ENCODE measurements at places on chromosomes 7 and 10.

DNA sequence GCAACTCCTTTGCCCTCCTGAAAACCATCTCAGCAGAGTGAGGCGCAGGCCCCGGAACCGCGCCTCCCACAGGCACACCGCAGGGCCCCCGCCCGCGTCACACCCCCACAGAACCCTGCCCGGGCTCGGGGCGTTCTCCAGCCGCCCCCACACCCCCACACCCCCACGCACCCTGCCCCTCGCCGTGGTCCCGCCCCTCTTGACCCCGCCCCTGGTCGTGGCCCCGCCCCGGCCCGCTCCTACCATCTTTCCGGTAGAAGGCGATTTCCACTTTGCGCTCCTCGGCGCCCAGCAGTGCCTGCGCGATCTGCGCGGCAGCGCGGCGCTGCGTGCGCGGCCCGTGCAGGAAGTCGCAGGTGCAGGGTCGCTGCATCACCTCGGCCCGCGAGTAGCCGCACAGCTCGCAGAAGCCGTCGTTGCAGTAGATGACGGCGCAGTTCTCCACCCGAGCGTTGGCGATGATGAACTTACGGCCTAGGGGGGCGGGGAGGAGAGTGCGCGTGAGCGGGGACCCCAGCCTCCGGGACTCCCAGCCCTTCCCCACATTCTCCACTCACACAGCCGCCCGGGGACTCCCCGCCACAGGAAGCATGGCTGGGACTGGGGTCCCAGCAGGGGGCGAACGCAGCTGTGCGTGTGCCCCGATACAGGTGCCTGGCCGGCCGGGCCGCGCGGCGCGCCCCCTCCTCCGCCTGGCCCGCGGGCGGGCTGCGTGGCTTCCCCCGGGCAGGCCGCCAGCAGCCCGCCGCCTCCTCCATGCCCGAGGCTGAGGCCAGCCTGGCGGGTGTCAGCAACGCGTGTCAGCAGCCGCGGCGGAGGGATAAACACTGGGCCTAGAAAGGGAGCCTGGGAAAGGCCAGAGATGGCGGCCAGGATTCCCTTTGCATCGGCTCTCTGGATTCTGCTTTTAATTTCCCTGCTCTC is 3.4 kb downstream of the KCNH2 start:
- no peak for DNase-seq

- DNase-seq = peak; percentile 98
Measured at GRCh38 chr7:151727579-151728285, 149.2 kb downstream of the PRKAG2 start.

GRCh38 chr7:151607464-151607867 is 87.8 kb upstream of the RHEB start:
- no peak for DNase-seq

DNA sequence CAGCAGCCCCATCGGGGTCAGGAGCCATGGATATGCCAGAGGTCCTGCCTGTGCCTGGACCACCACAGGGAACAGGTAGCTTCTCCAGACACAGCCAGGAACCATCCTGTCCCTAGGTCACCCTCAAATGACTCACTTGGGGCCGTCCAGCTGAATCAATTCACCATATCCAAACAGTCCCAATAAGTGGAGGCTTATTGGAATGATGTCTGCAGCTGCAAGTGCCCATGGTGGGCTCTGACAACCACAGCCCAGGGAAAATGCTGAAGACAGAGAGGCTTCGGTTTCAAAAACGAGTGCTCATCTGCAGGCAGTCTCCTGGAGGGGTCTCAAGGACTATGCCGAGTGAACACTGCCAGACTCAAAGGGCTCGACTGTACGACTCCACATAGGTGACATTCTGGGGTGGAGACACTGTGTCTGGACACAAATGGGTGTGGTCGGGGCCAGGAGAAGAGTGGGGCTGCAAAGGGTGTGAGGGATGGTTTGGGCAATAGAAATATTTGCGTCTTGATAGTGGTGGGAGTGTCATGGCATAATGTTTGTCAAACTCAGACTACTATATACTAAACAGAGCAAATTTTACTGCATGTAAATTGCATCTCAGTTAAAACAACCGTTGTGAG is 204.8 kb downstream of the TNS3 start:
- DNase-seq = no peak

DNA sequence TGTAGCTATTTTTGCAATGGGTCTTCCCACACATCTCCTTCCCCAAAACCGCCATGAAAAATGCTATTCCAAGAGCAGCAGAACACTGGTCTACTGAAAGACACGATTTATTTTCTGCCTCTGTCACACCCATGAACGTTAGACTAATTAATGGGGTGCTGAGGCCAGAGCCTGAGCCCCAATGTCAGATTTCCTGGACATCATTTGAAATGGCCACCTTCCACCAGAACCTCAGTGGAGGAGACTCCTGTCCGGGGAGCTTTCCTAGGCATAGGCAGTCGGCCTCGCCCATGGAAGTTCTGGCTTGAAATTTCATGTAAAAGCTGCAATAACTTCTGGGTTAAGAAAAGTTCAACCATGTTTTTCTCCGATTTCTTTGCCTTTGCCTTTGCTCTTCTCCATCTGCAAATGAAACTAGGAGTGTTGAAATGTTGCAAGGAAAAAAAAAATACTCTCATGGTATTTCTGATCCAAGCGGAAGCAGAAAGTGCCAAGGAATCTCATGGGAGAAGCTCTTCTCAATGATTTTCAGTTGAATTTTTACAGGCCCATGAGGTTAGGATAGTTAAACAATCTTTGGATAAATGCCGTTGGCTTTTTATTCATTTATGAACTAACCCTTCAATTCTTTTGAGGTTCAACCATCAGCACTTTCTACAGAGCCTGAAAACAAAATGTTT is 570.8 kb upstream of the MGMT start:
- no peak for DNase-seq

DNA sequence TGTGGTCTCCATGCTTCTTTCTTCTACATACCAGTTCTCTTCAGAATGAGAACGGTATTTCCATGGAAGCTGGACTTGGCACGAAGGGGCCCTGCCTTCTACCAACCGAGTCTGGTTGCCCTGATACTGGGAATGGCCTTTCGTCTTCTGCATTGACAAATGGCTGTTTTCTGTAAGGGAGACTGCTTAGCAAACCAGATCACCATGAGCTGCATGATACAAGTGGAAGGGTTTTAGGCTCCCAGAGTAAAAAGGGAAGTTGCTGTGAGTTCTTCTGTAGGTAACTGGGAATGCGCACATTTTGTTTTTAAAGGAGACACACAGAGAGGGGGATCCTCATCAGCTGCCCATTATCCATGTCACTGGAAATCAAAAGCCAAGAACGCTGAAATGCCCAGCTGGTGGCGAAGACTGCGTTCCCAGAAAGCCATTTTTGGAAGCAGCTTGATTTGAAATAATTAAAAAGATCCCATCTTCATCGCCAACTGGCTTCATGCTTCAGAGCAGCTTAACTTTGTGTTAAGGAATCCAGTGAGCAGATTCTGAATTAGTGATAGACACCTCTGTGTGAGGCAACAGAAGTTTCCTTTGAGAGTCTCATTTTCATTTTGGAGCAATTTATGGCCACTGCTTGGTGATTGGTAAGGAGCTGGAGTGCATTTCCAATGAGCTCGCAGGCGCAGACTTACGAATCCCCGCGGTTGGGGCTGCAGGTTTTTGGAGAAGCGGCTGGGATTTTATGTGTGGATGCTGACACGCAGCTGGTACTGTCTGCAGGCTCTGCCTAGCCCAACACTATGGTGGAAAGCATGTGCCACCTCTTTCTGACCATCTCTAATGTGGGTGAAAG is 672.7 kb upstream of the FOXK1 start:
- no peak for DNase-seq

GRCh38 chr7:69961436-69961835 is 363.2 kb downstream of the AUTS2 start:
- no peak for DNase-seq

DNA sequence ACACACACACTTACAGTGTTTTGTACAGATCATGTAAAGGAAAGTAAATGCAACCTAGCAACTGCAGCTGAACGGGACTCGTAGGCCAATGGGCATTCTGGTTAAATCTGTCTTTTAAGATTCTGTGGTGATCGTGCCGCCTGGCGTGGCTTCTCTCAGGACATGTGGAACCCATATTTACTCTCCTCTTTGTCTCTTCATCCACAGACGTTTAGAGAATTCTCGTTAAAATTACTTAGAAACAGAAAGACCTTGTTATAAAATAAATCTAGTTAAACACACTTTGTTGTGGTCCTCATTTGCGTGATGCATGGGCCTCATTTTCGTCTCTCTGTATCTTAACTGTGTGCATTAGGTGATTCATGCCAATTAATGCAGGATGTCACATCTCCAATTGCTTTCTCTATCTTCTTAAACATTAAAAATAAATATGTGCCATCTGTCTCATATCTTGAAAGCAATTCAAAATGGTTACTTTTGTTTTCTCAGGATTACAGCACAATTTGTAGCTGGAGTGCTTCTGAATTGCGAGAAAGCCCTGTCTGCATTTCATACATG is 11.5 kb downstream of the KLF6 start:
- DNase-seq = peak; percentile 50

DNA sequence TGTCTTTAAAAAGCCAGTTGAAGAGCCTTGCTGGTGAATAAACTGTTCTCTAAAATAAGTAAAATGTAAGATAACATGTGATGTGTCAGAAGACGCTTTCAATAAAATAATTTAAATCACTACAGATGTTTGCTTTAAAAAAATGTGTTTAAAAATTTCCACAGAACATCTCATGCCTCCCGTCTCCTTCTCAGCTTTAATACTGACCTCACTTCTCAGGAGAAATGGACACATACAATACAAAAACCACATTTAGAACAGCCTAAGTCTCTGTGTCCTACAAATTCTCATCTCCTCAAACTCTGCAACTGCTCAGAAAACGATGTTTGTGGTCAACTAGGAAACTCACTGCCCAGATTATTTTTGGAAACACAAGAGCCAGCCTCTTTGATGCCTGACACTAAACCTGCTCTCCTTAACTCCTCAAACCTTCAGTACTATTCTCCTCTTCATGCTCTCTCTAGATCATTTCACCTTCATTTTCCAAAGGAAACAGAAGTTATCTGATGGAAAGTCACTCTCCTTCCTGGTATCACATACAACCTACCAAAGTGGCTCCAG is 120.3 kb downstream of the ZNF438 start:
- DNase-seq = no peak

DNA sequence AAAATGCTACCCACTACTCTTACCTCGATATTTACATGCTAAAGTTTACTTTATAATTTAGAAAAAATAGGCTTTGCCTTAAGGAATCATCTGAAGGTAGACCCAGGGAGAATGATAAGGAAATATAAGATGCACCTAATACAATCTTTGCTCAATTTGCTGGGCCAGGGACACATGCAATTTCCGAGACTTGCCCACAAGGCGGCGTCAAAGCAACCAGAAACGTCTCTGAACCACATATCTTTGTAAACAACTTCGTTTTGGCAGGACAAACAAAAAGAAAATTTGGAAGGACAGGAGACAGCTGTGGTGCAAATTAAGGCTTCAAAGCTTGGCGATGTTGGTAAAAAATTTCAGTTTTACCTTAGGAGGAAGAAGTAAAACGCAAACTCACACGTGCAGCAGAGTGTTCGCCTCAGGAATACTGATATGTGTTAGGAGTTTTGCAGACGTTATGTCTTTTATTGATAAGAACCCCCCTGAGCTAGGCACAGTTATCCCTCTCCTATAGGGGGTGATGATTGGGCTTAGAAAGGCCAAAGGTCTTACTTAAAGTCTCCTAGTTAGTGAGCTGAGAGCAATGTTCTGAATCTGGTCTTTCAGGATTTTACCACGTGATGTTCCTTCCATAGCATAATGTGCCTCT is 134.3 kb downstream of the PRKCQ start:
- DNase-seq = peak; percentile 46

DNA sequence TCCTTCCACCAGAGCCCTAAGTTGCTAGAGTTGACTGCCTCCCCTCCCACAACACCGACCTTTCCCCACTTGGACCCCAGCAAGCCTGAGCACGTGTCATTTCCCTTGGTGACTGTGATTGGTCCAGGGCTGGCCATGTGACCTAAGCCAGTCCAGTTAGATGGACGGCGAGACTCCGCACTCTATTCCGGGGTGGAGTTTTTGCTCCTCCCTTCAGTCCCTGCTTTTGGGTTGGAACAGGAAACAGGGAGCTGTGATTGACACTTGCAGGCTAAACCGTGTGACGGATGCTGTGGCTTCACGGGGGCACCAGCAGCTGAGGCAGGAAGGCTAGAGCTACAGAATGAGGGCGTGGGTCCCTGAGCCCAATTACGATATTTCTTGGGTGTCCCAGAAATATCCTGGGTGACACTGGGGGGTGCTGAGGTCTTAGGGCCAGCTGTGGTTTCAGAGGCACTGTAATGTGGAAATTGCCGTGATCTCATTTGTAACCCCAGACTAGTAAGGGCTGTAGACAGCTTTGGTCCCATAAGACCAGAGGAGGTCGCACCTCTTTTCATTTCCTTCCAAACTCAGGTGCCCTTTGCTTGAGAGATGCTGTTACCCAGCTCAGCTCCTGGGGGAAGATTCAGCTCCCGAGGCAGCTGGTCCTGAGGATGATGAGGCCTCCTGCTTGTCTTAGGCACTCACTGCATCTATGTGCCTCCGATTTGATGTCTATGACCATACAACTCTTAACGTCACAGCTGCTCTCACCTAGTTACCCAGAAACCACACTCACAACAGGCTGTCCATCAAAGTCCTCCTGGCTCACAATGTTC is 102.7 kb upstream of the NPTX2 start:
- no peak for DNase-seq

- DNase-seq = no peak
Measured at GRCh38 chr7:85230623-85231022, 43.8 kb upstream of the SEMA3D start.

- peak; percentile 96 for DNase-seq
Measured at GRCh38 chr10:30736685-30737232, 107.2 kb upstream of the LYZL2 start.

DNA sequence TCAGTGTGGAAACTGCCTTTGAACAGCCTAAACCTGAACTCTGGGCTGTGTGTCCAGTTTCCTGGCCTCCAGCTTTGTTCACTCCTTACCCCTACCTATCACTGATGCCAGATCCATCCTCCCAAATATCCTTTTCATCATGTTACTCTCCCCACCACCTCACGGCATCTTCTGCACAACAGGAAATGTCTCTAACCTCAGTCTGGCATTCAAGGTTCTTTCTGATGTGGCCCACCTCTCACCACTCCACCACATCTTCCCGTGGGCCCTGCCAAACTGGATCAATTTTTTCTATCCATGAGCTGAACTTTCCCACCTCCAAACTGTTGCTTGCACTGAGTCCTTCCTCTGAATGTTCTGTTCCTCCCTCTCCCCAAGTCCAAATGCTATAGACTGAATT is 35.8 kb upstream of the MAP3K8 start:
- DNase-seq = no peak

GRCh38 chr10:43411536-43411935 is 2.5 kb upstream of the HNRNPF start:
- DNase-seq = no peak

GRCh38 chr7:30476459-30477145 is 2.0 kb downstream of the NOD1 start:
- no peak for DNase-seq

Data from AG08395 (cell line).